Bronchial epithelial cell (primary cell): ENCODE measurements at places on chromosomes 6 and 20. TPM values are rescaled to one million over a fixed set of nuclear protein-coding genes. Genes with fewer than 3 reads are reported as not detected.

DNA sequence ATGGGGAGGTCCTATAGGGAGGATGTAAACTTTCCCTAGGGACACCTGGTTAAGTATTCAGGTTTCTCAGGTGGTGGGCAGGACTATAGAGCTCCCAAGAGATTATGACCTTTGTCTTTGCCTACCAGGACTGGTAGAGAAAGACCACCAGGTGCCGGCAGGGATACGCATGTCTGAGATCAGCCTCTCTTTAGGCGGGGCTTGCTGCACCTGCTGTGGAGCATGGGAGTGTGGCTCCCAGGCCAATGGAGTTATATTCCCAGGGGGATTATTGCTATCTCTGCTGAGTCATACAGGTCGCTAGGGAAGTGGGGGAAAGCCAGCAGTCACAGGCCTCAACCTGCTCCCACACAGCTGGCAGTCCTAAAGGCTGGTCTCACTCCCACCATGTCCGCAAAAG, 280.5 kb upstream of the MMS22L start:
- no peak for DNase-seq

DNA sequence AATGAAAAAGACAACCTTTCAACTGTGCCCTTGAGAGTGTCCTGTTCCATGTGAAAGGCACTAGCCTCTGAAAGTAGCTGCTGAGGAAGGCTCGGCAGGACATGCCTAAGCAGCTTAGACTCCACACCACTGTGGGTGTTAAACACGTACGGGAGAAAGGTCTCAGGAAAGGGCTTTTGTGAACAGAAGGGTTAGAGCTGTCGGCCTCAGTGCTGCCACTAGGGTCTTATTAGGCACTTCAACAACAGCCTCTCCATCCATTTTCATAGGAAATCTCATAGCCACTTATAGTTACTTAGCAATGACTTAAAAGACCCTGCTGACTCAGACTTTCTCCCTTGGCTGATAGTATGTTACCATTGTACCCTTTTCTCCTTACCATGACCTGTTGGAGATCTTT, 662.8 kb downstream of the TBC1D32 start:
- no peak for DNase-seq

- no peak for DNase-seq
Observed at GRCh38 chr6:24907919-24908649, 27.7 kb downstream of the RIPOR2 start.

- no peak for DNase-seq
Observed at GRCh38 chr20:37540001-37540400, 12.3 kb upstream of the BLCAP start.

- DNase-seq, result no peak
Observed at GRCh38 chr6:13251242-13251641, 77.1 kb downstream of the TBC1D7 start.

DNA sequence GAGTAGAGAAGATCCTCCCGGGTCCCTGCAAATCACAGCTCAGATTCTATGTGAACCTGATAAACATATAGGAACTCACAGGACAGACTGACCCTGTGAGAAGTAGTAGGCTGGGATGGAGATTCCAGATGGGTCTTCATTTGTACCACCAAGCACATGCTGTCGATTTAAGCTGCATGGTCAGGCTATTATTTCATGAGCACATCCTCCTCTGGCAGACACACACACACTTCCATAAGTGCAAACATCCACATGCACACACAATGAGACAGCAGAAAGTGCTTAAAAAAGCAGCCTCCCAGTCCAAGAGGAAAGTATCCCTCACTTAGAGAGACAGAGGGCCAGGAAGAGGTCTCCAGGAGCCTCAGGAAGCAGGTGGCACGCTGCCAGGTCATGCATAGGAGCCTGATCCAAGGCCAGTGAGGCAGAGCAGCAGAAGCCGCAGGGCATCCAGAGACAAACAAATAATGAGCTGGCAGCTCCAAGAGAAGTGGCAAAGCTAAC, 131.8 kb downstream of the UNC5CL start:
- DNase-seq, result peak; percentile 93

- DNase-seq, result peak; percentile 3
Observed at GRCh38 chr20:63500902-63501817, 2.3 kb upstream of the EEF1A2 start.

DNA sequence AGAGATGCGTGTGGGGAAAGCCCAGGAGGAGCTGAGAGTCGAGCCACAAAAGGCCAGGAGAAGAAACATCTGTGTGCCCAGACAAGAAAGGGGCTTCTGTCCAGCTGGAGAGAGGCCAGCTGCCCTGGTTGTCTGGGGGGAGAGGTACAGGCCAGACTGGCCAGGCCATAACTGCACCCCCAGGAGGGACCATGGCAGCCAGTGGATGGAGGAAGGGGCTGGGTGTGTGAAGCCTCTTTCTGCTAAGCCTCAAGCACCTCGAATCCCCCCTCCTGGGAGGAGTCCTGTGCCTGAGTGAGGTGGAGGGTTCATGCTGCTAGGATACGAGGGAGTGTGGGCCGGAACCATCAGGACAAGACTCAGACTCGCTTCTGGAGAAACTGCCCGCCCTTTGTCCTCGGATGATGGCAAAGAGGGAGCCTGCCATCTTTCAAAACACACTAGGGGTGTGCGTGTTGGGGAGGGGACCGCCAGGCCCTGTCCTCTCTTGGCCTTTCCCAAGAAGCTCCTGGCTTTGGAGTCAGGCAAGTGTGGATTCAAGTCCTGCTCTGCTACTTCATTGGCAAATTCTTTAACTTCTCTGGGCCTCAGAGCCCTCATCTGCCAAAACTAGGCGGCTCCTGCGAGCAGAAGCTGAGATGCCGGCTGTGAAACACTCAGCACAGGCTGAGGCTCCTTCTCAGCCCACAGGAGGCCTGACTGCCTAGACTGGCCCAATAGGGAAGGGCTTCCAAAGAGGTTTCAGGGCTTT, 90.3 kb downstream of the ASXL1 start:
- DNase-seq, result no peak

DNA sequence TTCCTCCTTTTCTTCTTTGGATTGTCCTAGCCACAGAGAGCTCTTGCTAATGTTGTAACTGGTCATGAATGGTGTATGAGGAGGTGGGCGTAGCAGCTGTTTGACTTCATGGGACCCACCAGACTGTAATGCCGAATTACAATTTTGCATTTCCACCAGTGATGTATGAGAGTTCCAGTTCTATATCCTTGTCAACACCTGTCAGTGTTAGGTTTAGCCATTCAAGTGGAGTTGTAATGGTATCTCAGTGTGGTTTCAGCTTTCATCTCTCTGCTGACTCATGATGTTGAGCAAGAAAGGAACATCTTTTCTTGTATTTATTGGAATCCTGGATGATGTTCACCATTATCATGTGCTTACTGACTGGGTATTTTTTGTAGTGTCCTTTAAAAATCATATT, 5.1 kb downstream of the IGF2R start:
- peak; percentile 85 for DNase-seq

The CYP39A1 gene
- total RNA-seq, result 5.0 and 17.4 TPM in 2 replicates
